ENCODE measurements at places on chromosomes 11 and 22.

- DNase-seq, result no peak
Observed at GRCh38 chr11:30254307-30255298, 23.8 kb downstream of the FSHB start.

- DNase-seq, result peak; percentile 19
Observed at GRCh38 chr11:1384199-1384970, 5.3 kb upstream of the BRSK2 start.

- no peak for DNase-seq
Observed at GRCh38 chr11:130476200-130476921, 27.9 kb downstream of the ADAMTS15 start.

GRCh38 chr11:103546236-103546635, 437.0 kb downstream of the DYNC2H1 start:
- no peak for DNase-seq

DNA sequence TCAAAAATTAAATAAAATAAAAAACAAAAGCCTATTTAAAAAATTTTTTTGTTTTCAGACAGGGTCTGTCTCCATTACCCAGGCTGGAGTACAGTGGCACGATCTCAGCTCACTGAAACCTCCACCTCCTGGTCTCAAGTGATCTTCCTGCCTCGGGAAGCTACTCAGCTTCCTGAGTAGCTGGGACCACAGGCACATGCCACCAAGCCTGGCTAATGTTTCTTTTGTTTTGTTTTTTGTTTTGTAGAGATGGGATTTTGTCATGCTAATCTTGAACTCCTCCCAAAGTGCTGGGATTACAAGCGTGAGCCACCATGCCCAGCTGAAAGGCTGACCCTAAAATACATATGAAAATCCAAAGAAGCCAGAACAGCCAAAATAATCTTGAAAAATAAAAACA, 20.4 kb upstream of the L3MBTL2 start:
- no peak for DNase-seq

- peak; percentile 81 for DNase-seq
Observed at GRCh38 chr11:96001037-96001436, 77.1 kb upstream of the MTMR2 start.

DNA sequence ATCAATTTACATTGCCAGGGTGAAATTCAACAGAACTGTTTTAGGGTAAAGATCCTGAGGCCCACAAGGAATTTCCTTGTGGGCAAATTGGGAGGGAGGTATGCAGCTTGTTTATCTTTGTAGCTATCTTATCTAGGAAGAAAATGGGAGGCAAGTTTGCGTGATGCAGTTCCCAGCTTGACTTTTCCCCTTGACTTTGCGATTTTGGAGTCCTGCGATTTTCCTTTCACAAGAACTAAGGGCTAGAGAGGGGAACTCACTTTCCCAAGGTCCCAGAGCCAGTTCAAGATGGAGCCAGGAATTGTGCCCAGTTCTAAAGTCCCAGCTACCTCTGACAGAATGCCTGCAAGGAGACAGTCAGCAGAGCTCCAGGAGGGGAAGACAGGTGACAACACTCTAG, 30.7 kb downstream of the RIBC2 start:
- no peak for DNase-seq

GRCh38 chr11:8913961-8914660, 3.1 kb downstream of the AKIP1 start:
- DNase-seq, result no peak

DNA sequence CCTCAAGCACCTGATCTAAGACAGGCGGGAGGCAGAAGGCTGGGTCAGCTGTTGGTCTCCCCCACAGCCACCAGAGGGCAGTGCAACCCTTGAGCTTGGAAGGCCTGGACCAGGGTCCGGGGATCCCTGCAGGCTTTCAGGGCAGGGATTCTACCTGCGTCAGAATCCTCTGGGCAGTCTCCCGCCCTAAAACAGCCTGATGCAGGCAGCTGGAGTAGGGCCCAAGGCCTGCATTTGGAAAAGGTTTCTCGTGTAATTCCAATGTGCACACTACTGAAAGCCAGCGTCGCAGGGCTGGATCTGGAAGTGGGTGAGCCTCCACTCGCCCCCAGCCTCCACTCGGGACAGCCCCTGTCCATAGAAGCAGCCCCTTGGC, 31.8 kb downstream of the BID start:
- peak; percentile 63 for DNase-seq

GRCh38 chr11:133222425-133223330, 309.6 kb downstream of the OPCML start:
- DNase-seq, result no peak

- DNase-seq, result no peak
Observed at GRCh38 chr11:69041516-69041915, 7.2 kb upstream of the TPCN2 start.

DNA sequence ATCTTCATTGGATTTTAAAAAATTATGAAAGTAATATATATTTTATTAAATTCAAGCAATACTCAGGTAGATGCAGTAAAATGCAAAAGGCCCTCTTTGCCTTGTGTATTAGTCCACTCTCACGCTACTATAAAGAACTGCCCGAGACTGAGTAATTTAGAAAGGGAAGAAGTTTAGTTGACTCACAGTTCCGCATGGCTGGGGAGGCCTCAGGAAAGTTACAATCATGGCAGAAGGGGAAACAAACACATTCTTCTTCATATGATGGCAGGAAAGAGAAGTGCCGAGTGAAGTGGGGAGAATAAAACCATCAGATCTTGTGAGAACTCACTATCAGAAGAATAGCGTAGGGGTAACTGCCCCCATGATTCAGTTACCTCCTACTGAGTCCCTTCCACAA, 130.8 kb downstream of the HIPK3 start:
- no peak for DNase-seq

DNA sequence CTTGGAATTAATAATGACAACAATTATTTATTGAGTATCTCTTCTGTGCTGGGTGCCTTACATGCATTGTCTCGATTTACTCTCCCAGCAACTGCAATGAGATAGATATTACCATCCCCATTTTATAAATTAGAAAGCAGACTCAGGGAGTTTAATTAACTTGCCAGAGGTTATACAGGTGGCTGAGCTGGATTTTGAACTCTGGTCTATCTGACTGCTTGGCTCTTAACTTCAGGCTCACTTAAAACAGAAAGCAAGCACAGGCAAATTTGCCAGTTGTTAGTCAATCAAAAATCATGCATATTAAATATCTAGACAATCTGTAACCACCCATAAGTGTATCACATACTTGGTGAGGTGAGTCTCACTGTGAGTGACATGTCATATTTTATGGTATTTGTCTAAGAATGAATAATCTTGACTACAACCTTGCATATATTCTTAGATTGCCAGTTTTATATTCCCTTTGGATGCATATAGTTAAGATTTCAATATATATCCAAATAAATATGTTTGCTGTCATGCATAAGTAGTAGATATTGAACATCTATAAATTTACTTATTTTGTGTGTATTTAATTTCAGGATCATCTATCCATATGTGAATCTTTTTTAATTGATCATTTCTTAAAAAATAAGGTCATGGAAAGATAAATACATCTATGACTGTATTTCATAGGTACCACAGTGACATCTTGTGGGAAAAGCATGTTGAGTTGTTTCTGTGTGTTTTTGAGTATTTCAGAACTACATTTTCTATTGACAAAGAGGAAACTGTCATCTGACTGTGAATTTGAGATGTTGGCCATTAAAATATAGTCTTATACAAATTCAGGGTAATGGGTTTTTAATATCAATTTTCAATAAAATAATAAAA, 112.0 kb upstream of the ARHGAP42 start:
- DNase-seq, result no peak

- no peak for DNase-seq
Observed at GRCh38 chr22:35630891-35631290, 13.8 kb upstream of the MB start.

- DNase-seq, result no peak
Observed at GRCh38 chr11:128151780-128152179, 435.6 kb downstream of the ETS1 start.

- DNase-seq, result no peak
Observed at GRCh38 chr22:25095869-25096268, 103.8 kb upstream of the CRYBB3 start.

DNA sequence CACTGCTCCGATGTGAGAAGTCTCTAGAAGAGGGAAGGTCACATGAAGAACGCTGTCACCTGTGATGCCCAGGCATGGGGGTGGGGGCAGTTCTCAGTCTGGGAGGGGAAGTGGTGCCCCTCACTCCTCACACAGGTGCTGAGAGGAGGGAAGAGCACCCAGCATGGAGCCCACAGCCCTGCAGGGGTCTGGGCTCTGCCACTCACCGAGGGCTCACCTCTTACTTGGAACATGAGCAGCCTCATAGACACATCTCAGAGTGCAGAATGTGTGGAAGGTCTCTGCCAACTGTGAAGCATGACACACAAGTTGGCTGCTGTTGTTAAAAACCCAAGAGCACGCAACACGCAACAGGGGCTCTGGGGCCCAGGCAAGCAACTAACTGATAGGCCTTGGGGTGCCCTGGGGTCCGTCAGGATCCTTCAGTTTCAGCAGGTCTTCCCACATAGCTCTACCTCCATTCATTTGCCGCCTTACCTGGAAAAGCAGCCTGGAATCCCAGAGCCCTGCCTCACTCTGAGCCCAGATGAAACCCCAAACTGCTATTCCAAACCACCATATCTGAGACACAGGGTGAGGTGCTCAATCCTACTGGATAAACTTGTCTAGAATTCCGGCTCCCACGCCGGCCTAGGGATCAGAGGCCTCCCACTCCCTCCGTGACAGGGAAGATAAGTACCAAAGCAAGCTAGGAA, 17.5 kb upstream of the TMPRSS4 start:
- DNase-seq, result no peak

DNA sequence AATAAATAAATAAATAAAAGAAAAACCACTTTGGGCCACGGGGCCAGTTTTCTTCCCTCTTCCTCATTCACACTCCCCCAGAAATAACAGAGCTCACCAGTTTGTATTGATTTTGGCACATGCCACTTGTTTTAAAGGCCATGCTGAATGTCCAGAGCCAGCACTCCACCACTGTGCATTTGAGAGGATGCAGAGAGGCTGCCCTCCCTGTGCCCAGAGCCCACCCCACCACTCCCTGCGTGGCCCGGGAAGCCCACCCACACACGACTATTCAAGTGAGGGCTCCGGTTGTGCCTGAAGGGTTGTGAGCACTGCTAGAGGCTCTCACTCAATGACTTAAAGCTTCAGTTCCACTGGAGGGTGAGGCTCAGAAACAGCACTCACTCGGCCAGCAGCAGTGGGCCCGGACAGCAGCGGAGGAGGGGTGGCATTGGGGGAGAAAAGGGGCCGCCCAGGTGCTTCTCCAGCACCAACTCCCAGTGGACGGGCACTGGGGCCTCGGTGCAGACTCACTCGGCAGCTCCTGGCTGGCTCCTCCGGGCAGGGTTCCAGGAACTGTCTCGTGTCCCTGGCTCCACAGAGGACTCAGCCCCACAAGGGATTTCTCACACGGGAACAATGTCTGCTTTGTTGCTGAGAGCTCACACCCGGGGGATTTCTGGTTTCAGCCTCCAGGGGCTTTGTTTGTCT, 112.7 kb downstream of the SHANK2 start:
- peak; percentile 76 for DNase-seq

DNA sequence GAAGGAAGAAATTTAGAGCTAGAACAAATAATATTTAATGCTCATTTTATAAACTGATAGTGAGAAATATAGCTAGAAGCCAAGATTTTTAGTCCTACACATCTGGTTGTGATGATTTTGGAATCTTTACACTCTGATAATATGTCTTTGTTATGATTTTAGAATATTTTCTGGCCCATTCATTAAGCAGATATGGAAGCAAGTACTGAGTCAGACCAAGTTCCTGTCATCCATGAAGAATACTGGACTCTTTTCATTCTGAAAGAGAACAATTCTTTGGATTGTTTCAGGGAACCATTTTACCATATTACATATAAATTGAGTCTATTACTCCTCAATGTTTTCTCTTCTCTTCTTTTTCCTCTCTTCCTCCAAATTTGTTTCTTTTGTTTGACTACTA, 227.4 kb downstream of the TMEM135 start:
- no peak for DNase-seq

GRCh38 chr11:108873310-108873709, 208.4 kb downstream of the DDX10 start:
- no peak for DNase-seq

GRCh38 chr11:8794677-8795103, 112.1 kb downstream of the RPL27A start:
- DNase-seq, result no peak

DNA sequence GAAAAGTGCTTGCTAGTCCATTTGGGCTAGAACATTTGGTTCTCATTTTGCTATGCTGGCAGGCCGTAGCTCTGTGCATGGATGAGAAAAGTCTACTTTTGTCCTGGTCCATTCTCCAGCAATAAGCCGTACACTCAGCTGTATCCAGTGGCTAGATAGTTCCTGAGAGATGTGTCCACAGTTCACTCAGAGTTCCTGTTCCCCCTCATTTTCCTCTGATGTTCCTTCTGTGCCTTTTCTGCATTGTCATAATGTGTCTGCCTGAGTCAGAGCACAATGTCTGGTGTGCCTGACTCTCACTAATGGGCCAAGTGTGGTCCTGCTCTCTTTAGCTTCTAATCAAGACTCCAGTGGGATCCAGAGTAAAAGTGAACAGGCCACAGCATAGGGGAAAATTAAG, 215.7 kb upstream of the CTSC start:
- no peak for DNase-seq

DNA sequence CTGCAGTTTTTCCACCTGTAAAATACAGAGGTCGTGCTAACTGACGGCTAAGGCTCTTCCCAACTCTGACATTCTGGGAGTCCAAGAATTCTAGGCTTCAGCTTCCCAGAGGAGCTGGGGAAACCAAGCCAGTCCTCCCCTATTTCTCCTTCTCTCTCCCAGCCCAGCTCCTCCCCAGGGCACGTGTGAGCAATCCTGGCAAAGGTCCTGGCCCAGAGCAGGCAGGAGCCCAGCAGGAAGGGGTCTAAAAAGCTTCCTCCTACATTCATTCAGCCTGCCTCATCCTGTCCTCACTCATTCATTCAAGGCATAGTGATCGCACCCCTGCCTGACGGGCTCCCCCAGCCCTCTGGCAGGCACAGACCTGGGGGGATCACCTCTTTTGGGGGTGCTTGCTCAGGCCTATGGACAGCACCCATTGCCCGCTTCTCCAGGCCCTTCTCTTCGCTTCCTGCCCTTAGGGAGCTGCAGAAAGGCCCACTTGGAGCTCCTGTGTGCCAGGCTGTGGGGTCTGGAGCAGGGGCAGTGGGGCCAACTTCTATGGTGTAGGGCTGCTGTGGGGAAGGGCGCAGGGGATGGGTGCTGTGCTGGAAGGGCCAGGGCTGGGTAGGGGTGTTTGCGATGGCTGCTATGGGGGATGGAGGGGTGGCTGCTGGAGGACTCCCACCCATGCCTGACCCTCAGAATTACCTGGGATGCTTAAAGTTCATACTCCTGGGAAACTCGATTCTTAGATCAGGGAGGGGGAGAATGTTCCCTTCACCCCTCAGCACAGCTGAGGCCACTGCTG, 9.8 kb downstream of the KCNC1 start:
- DNase-seq, result no peak

DNA sequence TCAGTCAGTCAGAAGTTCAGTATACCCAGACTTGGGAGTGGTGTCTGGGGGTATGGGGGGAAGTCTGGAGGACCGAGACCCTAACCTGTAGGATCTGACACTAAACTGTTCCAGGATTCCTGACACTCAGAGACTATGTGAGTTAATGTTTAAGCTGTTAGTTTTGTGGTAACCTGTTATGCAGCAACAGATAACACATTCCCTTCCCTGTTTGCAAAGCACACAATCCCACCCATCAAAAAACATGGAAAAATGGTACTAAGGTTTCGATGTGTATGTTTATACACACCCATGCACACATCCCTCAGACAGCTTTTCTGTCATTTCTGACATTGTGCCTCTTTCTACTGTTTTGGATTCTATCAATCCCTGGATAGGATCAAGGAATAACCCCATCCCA, 27.6 kb downstream of the ZNF280B start:
- DNase-seq, result no peak
